ENCODE measurements at places on chromosomes 6 and 20. TPM values are rescaled to one million over a fixed set of nuclear protein-coding genes. Genes with fewer than 3 reads are reported as not detected.

DNA sequence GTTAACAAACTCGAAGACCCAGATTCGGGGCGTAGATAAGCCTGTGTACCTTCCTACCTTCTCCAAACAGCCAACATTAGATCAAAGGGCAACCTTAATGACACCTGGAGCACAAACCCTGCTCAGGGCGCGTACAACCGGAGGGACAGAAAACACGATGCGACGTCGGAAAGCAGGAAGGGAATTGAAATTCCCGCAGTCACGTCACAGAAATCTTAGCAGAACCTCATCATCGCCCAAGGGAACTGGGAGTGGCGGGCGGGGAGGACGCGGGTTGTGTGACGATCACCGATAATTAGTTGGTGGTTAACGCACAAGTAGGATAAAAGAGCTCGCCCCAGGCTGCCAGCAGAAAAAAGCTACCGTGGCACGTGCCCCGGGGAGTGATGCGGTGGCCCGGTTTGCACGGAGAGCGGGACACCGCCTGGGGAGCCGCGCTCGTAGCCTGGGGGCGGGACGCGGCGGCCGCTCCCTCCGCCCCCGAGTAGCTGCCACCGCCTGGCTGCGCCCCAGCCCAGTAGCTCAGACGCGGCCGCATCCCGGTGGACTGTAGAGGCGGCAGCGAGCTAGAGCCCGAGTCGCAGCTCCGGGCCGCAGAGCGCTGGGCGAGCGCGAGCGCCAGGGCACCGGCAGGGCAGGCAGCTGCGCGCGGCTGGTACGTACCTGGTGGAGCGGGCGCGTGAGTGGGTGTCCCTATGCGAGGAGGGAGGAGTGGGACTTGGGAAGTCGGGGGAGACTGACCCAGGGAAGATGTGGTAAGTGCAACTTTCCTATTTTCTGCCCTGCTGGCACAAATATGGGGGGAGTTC, at the start of gene PKIB:
TSS of gene PKIB (plus strand) at position 525 of the 809 bp plus-strand sequence. CDS start 107,390 bp downstream, outside the sequence.
- H3K27ac ChIP-seq, result peak within 1 kb of the TSS; percentile 87
- H3K4me1 ChIP-seq, result peaks cover 6% of the 10 kb centered on the region
- H3K27me3 ChIP-seq, result no peaks in the 10 kb centered on the region
- no peaks in the 10 kb centered on the region for H3K36me3 ChIP-seq
- DNase-seq, result peak; percentile 84

- no peak overlapping the region for H3K27ac ChIP-seq
- H3K4me1 ChIP-seq, result no peaks in the 10 kb centered on the region
- H3K36me3 ChIP-seq, result no peaks in the 10 kb centered on the region
- H3K27me3 ChIP-seq, result no peaks in the 10 kb centered on the region
- DNase-seq, result no peak
Measured at GRCh38 chr20:32917191-32917950, 58.6 kb downstream of the EFCAB8 start.

DNA sequence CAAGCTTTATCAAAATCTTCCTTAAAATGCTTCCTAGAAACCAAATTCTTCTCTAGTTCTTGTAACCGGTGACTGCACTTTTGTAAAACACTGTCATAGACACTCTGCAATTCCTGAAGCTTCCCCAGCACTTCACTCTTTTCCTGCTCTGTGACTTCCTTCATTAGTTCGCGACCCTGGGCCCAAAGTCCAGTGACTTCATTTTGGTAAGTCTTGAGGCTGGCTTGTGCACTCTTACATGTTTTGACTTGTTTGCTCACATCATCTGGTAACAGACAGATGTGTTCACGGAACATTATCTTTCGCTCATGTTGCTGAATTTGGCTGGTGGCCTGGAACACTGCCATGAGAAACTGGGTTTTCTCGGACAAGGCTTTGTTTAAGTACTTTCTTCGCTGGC, 306.2 kb downstream of the SYNE1 start:
- no peaks in the 10 kb centered on the region for H3K36me3 ChIP-seq
- no peak overlapping the region for H3K27ac ChIP-seq
- H3K27me3 ChIP-seq, result no peaks in the 10 kb centered on the region
- DNase-seq, result no peak
- peaks cover 11% of the 10 kb centered on the region for H3K4me1 ChIP-seq

- H3K27me3 ChIP-seq, result no peaks in the 10 kb centered on the region
- no peaks in the 10 kb centered on the region for H3K36me3 ChIP-seq
- H3K4me1 ChIP-seq, result peaks cover 32% of the 10 kb centered on the region
- no peak overlapping the region for H3K4me3 ChIP-seq
- no peak for DNase-seq
- H3K27ac ChIP-seq, result no peak overlapping the region
Measured at GRCh38 chr6:9403736-9404135, 968.4 kb upstream of the SLC35B3 start.

DNA sequence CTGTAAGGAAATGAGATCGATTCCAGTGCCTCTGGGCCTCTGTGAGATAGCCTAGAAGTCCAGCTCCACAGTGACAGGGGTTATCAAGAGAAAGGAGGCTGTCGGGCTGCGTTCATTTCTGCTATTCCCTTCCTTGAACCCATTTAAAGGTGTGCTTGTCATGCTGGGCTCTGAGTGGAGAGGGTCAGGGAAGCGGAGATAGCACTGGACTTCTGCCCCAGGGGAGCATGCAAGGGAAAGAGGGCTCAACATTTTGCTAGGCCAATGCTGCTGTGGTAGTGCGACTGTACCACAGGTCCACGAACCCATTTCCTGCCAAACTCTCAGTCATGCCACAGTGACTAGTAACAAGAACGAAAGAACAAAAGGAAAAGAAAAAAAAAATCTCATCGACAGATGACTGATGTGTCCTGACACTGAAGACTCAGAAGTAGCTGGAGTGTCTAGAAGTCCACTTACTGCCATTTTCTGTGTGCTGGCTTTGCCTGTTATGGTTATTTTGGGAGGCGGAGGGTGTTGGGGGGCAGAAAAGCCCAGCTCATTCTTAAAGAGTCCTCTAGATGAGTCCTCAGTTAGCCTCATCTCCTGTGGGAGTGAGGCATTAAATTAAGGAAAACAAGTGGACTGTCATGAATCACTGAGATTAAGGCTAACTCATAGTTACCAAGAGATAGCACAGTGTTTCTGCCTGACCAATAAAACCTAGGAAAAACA, 8.1 kb downstream of the NEDD9 start:
- no peaks in the 10 kb centered on the region for H3K36me3 ChIP-seq
- peak overlapping the region; percentile 38 for H3K27ac ChIP-seq
- no peak overlapping the region for H3K4me3 ChIP-seq
- DNase-seq, result no peak

ZBTB22 gene
- 11.5 TPM for total RNA-seq

BANF2 gene
- 2.1 TPM for total RNA-seq

TRDN gene
- total RNA-seq, result not detected

SNAI1 gene
- 10.9 TPM for total RNA-seq

AFG1L gene
- total RNA-seq, result 7.2 TPM

Data from Caco-2 (cell line).